Suprapubic skin (tissue), 4 donors: ENCODE measurements at places on chromosomes 7 and 10.

GRCh38 chr7:30019960-30020359 is 6.5 kb downstream of the FKBP14 start:
- H3K4me1 ChIP-seq, result peaks cover 13% of the 10 kb centered on the region
- H3K27me3 ChIP-seq, result no peaks in the 10 kb centered on the region
- DNase-seq, result no peak
- H3K4me3 ChIP-seq, result no peak overlapping the region
- no peak overlapping the region for H3K27ac ChIP-seq

DNA sequence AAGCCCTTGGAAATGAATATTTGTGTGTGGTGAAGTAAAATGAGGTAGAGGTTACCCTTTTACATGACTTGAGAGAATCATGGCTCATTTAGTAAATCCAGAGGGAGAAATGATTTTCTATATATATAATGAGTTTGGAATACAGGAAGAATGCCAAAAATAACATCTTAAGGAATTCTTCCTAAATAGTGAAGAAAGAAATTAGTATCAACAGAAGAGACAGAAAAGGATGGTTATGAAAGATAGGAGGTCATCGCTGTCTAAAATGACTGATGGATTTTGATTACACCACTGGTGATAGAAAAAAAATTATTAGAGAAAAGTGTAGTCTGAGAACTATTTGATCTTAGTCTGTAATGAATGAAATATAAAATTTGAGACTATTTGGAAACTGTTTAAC is 283.0 kb downstream of the ADK start:
- H3K27ac ChIP-seq, result no peak overlapping the region
- H3K4me1 ChIP-seq, result peaks cover 5% of the 10 kb centered on the region
- DNase-seq, result no peak
- H3K4me3 ChIP-seq, result no peak overlapping the region
- no peaks in the 10 kb centered on the region for H3K27me3 ChIP-seq
- no peaks in the 10 kb centered on the region for H3K36me3 ChIP-seq

- DNase-seq, result no peak
- no peaks in the 10 kb centered on the region for H3K36me3 ChIP-seq
- H3K27me3 ChIP-seq, result peaks cover 46% of the 10 kb centered on the region
Measured at GRCh38 chr10:51075873-51076229, 1.6 kb downstream of the PRKG1 start.

DNA sequence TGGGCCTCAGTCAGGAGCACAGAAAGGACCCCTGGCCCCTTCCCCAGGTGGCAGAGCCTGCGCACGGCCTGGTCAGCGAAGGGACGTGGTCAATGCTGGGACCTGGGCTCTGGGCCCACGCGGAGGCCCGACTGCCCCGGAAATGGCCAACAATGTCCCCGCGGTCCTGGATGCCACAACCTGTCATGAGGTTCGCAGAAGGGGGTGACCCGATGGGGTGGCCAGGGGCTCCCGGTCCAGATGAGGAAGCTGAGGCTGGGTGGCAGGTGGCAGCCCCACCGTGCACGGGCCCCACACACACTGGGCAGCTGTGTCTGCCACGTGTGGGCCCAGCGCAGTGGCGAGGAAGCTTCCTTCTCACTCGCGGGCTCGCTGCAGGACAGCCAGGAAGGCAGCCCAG is 49.4 kb downstream of the DPYSL4 start:
- peaks cover 3% of the 10 kb centered on the region for H3K4me1 ChIP-seq
- H3K4me3 ChIP-seq, result no peak overlapping the region
- H3K36me3 ChIP-seq, result no peaks in the 10 kb centered on the region
- H3K27me3 ChIP-seq, result no peaks in the 10 kb centered on the region

GRCh38 chr10:110212119-110213006 is 5.0 kb downstream of the MXI1 start:
- peaks cover 30% of the 10 kb centered on the region for H3K4me1 ChIP-seq
- H3K27me3 ChIP-seq, result no peaks in the 10 kb centered on the region
- no peaks in the 10 kb centered on the region for H3K36me3 ChIP-seq
- H3K4me3 ChIP-seq, result peak overlapping the region; percentile 67
- no peak for DNase-seq

- H3K27ac ChIP-seq, result no peak overlapping the region
- peak; percentile 83 for DNase-seq
- H3K4me1 ChIP-seq, result peaks cover 6% of the 10 kb centered on the region
- no peak overlapping the region for H3K4me3 ChIP-seq
- no peaks in the 10 kb centered on the region for H3K36me3 ChIP-seq
Measured at GRCh38 chr7:150420987-150421674, 29.3 kb upstream of the GIMAP8 start.

DNA sequence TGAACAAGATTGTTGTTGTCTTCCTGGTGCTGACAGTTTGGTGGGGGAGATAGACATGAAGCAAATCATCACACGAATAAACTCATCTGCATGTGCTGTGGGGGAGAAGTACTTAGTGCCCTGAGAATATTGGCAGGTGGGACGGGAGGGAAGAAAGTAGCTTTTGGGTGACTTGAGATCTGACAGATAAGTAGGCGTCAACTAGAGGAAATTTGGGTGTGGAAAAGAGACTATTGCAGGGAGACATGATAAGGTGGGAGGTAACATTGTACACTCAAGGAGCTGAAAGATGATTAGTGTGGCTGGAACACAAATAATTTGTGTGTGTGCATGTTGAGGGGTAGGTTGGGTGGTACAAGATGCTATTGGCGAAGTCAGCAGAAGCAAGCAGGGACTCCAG is 30.1 kb downstream of the CNNM2 start:
- no peaks in the 10 kb centered on the region for H3K27me3 ChIP-seq
- no peak overlapping the region for H3K27ac ChIP-seq
- no peak for DNase-seq
- H3K4me1 ChIP-seq, result no peaks in the 10 kb centered on the region

- no peaks in the 10 kb centered on the region for H3K27me3 ChIP-seq
- DNase-seq, result no peak
- no peaks in the 10 kb centered on the region for H3K4me1 ChIP-seq
- H3K4me3 ChIP-seq, result no peak overlapping the region
- no peak overlapping the region for H3K27ac ChIP-seq
Measured at GRCh38 chr10:94677691-94678090, 5.8 kb upstream of the CYP2C18 start.

DNA sequence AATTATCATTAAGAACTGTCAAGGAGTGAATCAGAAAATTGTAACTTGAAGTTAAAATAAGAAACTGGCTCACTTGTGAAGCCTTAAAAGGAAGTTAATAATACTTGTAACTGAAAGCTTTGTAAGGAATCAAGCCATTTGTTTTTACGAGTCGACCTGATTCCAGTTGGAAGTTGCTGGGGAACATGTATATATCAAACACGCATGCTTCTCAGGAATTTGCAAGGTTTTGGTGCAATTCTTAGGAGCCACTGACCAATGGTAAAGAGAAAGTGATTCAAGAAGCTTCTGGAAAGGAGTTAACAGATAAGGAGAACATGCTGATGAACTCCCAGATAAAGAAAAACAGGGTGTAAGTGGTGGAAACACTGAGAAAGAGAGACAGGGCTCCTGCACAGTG is 56.4 kb downstream of the ETV1 start:
- H3K27ac ChIP-seq, result no peak overlapping the region
- DNase-seq, result no peak
- no peaks in the 10 kb centered on the region for H3K36me3 ChIP-seq
- H3K4me1 ChIP-seq, result no peaks in the 10 kb centered on the region

DNA sequence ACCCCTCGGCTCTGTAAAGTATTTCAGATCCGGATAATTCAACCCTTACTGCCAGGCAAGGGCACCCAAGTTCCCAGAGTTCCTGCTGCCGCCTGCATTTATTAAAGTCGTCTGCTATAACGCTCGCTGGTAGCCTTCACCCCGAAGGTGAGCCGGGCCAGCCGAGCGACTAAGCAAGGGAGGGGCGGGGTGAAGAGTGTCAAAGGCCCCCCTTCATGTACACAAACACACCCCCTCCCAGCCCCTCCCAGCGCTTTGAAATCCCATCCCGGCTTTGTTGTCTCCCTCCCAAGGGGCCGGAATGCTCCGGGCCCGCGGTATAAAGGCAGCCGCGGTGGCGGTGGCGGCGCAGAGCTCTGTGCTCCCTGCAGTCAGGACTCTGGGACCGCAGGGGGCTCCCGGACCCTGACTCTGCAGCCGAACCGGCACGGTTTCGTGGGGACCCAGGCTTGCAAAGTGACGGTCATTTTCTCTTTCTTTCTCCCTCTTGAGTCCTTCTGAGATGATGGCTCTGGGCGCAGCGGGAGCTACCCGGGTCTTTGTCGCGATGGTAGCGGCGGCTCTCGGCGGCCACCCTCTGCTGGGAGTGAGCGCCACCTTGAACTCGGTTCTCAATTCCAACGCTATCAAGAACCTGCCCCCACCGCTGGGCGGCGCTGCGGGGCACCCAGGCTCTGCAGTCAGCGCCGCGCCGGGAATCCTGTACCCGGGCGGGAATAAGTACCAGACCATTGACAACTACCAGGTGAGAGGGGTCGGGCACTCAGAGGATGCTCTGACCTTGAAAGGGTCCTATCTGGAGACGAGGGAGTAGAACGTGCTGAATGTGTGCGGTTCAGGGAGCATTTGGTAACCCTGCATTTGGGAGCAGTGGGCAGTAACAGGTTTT is at the start of gene DKK1:
TSS of gene DKK1 (plus strand) at position 349 of the 889 bp plus-strand sequence. CDS start at position 503, 154 bp downstream.
- peak; percentile 86 for DNase-seq
- H3K36me3 ChIP-seq, result no peaks in the 10 kb centered on the region
- peaks cover 32% of the 10 kb centered on the region for H3K27me3 ChIP-seq
- H3K27ac ChIP-seq, result no peak within 1 kb of the TSS
- H3K4me1 ChIP-seq, result peaks cover 19% of the 10 kb centered on the region

DNA sequence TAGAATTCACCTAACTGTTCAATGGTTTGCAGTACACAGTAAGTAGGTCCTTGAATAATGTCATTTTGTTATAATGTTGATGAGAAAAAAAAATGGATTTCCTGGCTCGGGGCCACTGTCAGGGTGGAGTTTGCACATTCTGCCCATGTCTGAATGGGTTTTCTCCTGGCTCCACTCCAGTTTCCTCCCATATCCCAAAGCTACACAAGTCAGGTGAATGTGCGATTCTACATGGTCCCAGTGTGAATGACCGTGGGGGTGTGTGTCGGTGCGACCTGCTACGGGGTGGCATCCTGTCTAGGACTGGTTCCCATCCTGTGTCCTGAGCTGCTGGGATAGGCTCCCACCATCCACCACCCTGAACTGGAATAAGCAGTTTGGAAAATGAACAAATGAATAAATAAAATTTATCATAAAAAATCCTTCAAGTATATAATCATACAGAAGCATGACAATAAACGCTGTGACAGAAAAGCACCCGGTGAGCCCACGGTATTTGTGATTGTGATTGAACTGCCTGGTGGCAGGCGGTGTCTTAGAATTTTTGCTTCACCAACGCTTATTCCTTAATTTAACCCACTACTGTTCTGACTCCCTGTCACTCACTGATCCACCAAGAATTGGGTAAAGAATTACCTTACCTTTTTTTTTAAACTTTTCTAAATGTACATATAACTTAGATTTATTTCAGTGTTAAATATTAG is 114.1 kb downstream of the ICA1 start:
- H3K36me3 ChIP-seq, result no peaks in the 10 kb centered on the region
- no peak for DNase-seq
- no peak overlapping the region for H3K4me3 ChIP-seq

GRCh38 chr10:119742947-119743648 is 17.2 kb downstream of the INPP5F start:
- H3K27me3 ChIP-seq, result no peaks in the 10 kb centered on the region
- peaks cover 8% of the 10 kb centered on the region for H3K4me1 ChIP-seq
- H3K4me3 ChIP-seq, result no peak overlapping the region
- no peak overlapping the region for H3K27ac ChIP-seq
- no peak for DNase-seq

DNA sequence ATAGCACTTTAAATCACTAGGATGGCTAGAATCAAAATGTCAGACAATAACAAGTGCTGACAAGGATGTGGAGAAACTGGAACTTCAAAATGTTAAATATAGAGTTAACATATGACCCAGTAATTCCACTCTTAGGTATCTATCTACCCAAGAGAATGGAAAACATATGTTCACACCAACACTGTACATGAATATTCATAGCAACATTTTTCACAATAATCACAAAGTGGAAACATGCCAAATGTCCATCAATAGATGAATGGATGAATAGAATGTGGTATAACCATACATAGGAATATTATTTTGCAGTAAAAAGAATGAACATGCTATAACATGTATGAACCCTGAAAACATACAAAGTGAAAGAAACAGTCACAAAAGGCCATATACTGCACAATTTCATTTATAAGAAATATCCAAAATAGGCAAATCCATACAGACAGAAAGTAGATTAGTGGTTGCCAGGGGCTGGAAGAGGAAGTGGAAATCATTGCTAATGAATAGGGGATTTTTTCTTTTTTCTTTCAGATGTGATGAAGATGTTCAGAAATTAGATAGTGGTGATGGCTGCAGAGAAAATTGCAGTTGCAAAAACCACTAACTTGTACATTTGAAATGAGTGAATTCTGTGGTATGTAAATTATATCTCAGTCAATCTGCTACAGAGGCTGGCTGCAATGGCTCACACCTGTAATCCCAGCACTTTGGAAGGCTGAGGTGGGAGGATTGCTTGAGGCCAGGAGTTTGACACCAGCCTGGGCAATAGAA is 93.0 kb downstream of the CPVL start:
- H3K27ac ChIP-seq, result no peak overlapping the region
- no peaks in the 10 kb centered on the region for H3K36me3 ChIP-seq
- no peak for DNase-seq

DNA sequence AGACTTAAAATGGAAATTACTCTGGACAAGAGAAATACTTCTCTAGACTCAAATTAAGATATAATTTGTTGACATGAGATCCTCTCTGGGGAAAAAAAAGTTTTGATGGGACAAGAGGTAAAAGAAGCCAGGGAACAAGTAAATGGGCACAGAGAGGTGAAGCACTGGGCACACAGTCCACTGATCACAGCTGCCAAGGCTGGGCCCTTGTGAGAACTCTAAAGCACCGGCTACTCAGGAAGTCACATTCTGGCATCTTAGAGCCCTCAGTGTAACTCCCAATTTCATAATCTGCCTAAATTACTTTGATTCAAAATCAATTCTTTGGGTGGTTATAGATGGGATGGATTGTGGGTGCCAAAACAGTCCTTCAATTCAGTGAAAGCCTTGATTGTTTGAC is 123.2 kb upstream of the CACNA2D1 start:
- H3K27me3 ChIP-seq, result no peaks in the 10 kb centered on the region
- H3K4me3 ChIP-seq, result no peak overlapping the region
- DNase-seq, result no peak
- H3K36me3 ChIP-seq, result no peaks in the 10 kb centered on the region

- H3K4me1 ChIP-seq, result no peaks in the 10 kb centered on the region
- DNase-seq, result no peak
- no peaks in the 10 kb centered on the region for H3K36me3 ChIP-seq
- no peak overlapping the region for H3K4me3 ChIP-seq
- no peak overlapping the region for H3K27ac ChIP-seq
Measured at GRCh38 chr10:78859769-78860168, 209.0 kb upstream of the ZMIZ1 start.

DNA sequence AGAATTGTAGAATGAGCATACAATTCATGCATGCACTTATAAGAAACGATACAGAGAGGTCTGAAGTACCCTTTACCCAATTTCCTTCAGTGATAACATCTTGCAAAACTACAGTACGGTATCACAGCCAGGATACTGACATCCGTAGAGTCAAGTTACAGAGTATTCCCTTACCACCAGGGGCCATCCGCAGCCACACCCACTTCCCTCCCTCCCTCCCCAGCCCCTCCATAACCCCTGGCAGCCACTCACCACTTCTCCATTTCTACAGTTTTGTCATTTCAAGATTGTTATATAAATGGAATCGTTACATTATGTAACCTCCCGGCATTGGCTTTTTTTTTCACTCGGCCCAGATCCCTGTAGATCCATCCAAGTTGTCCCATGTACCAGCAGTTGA is 113.6 kb upstream of the RET start:
- H3K4me3 ChIP-seq, result no peak overlapping the region
- DNase-seq, result no peak
- no peak overlapping the region for H3K27ac ChIP-seq
- H3K27me3 ChIP-seq, result no peaks in the 10 kb centered on the region
- no peaks in the 10 kb centered on the region for H3K36me3 ChIP-seq
